Naive thymus-derived CD4-positive, alpha-beta T cell (primary cell): ENCODE measurements at places on chromosomes 3 and 15. TPM values are rescaled to one million over a fixed set of nuclear protein-coding genes. Genes with fewer than 3 reads are reported as not detected.

LTF gene
- not detected for total RNA-seq

KLHL40 gene
- not detected in 2 replicates for total RNA-seq

TMEM158 gene
- total RNA-seq: not detected

PTPRG gene
- total RNA-seq: 1.1 and 1.7 TPM in 2 replicates

CDCP1 gene
- total RNA-seq: 7.2 TPM in 2 replicates

DNA sequence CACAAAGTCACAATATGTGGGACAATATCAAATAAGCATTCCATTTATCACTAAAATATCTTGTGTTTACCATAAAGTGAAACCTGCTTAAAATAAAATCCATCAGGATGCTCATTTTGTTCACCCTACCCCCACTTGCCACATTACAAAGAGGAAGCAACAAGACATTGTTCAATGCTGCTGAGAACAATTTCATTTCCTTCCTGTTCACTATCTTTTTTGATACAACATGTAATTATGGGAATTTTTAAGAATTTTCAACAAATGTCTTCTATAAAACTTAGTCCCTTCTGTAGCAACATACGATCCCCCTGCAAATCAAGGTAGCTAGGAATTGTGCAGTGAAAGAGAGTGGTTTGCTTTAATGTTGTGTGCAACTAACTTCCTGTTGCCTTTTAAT lies 34.9 kb upstream of the GPR160 start:
- DNase-seq: peak; percentile 7

GRCh38 chr3:181622365-181622764 lies 89.4 kb upstream of the SOX2 start:
- no peak for DNase-seq

DNA sequence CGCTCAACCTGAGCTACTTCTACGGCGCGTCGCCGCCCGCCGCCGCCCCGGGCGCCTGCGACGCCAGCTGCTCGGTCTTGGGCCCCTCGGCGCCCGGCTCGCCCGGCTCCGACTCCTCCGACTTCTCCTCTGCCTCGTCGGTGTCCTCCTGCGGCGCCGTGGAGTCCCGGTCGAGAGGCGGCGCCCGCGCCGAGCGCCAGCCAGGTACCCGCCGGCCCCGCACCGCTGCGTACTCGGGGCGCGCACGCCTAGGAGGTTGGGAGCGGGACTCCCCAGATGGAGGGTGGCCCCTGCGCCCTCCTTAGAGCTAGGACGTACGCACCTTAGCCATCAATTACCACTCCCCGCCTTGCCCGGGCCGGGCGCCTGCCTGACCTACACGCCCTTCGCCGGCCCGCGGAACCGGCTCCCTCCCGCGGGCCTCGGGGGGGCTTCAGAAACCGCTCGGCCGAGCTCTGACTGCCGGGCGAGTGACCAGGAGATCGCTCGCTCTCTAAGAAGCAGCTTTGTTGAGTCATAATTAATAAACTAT lies 466 bp downstream of the NFKBIZ start:
- peak; percentile 59 for DNase-seq

DNA sequence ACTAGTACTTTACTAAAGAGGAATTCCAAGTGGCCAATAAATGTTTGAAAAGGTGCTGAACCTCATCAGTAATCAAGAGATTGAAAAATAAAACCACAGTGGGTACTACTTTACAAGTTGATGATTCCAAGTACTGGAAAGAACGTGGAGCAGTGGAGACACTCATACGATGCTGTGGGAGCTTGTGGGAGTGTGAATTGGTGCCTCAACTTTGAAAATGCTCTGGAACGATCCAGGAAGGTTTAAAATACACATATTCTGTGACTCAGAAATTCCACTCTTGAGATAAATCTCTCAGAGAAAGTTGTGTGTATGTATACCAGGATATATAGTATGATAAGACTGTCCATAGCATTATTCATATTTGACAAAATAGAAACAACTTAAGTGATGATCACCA lies 9.3 kb downstream of the LRCH3 start:
- no peak for DNase-seq

GRCh38 chr3:106206146-106206545 lies 337.3 kb upstream of the CBLB start:
- DNase-seq: peak; percentile 30

DNA sequence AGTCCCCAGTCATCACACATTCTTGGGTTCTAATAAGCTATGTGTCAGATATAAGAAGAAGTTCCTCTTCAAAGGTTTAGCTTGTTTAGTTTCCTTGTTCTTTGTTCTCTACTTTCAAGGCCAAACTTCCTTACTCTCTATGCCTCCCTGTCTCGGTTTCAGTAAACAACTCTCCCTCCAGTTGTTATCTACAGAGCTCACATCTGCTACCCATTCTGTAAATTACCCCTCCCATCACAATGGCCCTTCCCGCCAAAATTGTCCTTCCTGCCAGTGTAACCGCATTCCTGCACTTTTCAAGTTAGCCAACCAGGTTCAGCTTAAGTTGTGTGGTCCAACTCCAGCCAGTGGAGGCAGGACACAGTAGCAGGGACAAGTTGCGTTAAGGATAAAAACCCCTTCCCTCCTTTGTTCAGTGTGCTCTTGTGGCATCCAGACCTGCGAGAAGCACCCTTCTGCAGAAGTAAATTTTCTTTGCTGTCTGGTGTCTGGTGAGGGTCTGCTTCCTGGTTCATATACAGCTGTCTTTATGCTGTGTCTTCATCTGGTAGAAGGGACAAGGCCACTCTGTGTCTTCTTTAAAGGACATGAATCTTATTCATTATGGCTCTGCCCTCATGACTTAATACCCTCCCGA lies 342.1 kb upstream of the GRM7 start:
- no peak for DNase-seq

DNA sequence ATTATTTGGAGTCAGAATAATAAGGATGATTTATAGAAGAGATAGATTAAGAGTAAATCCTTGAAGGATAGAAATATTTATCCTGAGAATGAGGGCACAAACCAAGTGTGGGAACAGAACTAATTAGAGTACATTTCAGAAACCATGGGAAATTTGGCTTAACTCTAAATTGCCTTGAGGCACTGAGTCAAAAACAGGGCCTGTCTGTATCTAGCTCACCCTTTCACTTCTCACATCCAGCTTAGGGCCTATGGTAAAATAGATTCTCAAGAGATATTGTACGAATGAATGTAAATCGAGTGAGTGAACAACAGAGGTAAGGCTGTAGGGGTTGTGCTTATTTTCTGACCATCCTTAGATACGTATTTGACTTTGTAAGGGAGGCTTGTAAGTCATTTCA lies 586.1 kb upstream of the DPPA4 start:
- no peak for DNase-seq

- DNase-seq: no peak
These were observed 81.1 kb downstream of the MEGF11 start for GRCh38 chr15:66172324-66172980.

- DNase-seq: no peak
These were observed 15.1 kb downstream of the KLHL24 start for GRCh38 chr3:183650554-183650953.

DNA sequence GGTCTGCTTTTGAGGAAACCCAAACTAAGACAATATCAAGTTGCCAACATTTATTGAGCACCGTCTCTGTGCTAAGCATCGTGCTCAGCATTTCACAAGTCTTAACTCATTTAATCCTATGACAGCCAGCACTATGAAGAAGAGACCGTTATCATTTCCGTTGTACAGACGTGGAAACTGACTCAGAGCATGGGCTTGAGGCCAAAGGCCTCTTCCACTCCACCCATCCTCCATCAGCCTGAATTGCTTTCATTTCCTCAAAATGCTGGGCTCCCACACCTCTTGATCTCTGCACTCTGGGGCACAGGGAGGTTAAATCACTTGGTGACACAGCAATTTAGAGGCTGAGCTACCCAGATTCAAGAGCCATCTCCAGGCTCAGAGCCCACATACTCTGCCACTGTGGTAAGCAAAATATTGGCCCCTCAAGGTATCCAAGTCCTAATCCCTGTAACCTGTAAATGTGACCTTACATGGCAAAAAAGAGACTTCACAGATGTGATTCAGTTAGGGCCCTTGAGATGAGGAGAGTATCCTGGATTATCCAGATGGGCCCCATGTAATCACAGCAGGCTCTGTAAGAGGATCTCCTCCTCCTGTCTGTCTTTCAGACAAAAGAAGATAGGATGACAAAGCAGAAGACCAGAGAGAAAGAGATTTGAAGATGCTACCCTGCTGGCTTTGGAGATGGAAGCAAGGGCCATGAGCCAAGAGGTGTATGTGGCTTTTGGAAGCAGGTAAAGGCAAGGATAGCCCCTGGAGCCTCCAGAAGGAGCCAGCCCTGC lies 24.3 kb upstream of the FLNB start:
- peak; percentile 39 for DNase-seq

DNA sequence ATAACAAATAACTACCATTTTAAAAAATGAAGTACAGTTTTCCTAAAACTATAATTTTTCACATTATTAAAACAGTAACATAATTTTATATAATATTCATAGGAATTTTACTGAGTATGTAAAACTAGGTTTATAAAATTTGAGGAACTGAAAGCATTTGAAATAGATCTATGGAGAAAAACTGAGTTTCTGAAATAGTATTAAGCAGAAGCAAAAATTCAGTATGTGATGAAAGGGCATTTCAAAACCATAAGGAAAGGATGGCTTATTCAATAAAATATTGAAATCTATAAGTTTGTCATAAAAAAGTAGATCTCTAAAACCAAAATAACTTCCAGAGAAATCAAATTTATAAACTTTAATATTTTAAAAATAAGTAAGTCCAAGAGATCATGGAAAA lies 53.4 kb downstream of the GBE1 start:
- no peak for DNase-seq

- no peak for DNase-seq
These were observed 44.0 kb downstream of the PLSCR2 start for GRCh38 chr3:146425341-146425740.

DNA sequence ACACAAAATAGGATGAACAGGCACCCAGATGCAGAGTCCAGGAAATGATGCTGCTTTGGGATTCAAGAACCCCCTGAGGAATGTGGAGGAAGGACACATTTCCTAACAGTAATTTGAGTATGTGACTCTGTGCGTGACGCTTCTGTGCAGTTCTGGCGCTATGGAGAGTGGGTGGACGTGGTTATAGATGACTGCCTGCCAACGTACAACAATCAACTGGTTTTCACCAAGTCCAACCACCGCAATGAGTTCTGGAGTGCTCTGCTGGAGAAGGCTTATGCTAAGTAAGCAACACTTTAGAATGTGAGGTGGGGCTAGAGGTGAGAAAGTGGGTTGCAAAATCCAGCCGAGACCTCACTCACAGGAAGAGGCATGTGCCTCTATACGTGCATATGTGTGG lies 28.3 kb downstream of the CAPN3 start:
- DNase-seq: no peak

GRCh38 chr15:44500555-44500954 lies 36.4 kb upstream of the EIF3J start:
- DNase-seq: no peak

DNA sequence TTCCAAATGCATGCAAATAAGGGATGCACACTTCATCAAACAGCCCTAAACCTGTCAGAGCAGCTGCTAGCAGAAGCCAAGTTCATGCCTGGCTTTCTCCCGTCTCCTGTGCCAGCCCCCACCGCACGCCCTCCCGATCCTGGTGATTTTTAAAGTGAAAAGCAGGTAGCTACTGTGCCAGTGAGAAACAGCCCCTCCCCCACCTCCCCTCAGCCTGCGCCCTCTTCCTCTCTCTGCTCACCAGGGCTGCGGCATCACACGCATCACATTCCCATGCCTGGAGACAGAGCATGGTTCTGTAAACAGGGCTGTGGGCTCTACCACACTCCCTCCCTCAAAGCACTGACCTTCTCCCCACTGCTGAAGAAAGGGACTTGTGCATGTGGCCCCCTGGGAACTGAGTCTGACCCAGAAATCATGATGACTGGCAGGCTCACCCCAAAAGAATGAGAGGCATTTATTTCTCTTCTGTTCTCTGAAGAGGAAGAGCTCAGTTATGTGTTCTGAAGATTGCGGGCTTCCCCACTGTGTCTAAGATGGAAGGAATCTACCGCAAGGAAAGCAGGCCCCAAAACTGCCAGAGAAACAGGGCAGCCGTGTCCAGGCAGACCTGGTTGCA lies 14.5 kb upstream of the SLC6A1 start:
- no peak for DNase-seq

DNA sequence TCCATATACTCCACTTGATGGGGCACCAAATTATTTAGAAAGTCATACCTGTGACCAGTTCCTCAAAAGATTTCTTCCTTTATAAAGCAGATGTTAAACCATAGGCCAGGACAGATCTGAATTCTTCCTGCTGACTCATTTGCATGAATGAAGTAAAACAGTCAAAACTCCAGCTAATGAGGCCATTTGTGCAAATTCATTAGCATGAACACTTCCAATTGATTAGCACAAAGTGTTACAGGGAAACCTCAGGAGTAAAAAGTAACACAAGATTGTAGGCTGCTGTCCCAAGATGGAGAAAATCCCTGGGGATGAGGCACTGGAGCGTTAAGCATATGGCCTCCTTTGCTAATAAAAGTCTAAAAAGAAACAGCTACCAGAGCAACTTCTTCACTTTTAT lies 149.8 kb downstream of the ZNF385D start:
- DNase-seq: no peak

- DNase-seq: no peak
These were observed 140.6 kb downstream of the HCN4 start for GRCh38 chr15:73228128-73228646.

- DNase-seq: no peak
These were observed 89.8 kb upstream of the SLC2A2 start for GRCh38 chr3:171116365-171116764.

- no peak for DNase-seq
These were observed 21.4 kb upstream of the OR4F6 start for GRCh38 chr15:101781928-101782327.

DNA sequence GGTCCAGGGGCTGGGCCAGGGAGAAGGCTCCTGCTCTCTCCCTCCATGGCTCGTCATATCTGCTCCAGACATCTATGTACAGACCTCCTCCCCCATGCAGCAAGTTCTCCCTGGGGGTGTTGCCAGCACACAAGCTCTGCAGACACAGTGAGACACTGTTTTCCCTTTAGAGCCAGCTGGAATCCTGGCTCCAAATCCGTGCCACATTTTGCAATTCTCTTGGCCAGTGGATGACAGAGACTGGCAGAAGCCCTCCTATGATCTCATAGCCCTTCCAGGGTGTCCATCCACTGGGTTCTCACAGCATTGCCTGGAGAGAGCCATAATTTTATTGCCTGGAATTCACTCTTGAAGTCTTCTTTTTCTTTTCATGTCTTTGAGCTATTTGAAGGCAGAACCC lies 203.9 kb downstream of the TLE3 start:
- no peak for DNase-seq

- DNase-seq: no peak
These were observed 457.4 kb downstream of the SHQ1 start for GRCh38 chr3:72390841-72391240.
